Stimulated activated CD4-positive, alpha-beta T cell treated with anti-CD3 and anti-CD28 coated beads, Interleukin-2, amount 100 ng/mL, for 48 hours (primary cell): ENCODE measurements at places on chromosomes 3 and 15.
A peak's percentile ranks its signal among the peaks of the same experiment; 100 is the strongest.

DNA sequence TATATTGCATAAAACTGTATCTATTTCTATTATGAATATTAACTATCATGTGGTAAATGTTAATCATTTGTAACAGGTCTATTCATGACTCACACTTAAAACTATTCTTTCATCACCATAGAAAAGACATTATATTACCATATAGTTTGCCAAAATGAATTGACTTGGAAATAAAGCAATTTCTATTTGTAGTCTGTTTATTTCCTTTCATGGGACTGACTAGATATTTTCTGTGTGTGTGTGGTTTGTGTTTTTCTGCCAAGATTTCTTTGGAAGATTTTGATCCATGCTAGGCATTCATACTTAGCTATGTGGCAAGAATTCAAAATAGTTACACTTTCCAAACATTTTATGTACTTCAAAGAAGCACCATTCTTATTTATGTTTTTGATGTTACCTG, 522.5 kb upstream of the AGTR1 start:
- no peak for DNase-seq

- no peak for DNase-seq
These were observed 123.8 kb downstream of the C3orf70 start for GRCh38 chr3:185029086-185029485.

DNA sequence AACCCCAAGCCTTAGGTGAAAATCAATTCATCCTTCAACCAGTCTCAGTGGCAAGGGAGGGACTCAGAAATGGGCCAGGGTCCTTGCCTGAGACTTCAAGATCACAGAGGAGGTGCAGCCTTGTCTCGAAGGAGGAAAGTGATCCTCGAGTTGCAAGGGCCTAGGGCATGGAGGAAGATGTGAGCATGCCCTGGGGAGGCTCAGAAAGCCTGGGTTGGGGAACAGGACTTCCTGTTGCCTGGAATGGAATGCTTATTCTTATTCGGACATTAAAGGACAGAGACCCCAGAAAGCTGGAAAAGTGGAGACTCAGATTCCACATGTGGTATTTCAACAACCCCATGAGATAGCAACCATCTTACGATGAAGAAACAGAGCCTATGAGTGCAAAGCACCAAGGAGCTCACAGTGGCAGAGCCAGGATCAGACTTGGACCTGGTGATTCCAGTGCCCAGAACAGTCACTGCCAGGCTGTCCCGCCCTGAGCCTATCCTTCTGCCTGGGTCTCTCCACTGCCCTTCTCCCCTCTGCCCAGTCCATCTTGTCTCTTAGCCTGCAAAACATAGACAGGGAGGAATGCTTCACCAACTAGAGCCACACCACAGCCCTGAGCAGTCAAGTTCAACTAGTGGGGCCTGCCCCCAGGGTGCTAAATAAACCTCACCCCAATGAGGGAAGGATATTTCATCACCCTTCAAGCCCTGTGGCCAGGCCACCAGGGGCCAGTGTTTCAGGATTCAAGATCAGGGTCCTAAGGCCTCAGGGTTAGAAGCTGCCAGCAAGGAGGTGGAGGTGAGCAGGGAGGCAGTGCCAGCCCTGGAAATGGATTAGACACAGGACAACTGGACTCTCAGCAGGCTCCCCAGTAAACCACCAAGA, 21.9 kb downstream of the DAPK2 start:
- DNase-seq, result no peak

DNA sequence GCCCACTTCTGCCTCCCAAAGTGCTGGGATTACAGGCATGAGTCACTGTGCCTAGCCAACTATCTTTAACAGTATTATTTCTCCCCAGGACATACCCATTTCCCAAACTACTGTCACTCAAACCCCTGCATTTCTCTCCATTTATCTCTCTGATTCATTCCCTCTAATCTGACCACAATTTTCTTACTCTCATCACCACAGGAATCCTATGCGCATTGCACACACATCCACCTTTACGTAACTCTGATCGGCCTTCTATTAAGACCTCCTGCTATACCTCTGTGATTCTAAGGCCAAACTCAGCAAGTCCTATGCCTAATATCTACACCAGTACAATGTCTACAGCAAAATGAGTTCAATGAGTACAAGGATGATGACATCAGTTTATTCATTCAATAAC, 235.0 kb downstream of the ULK4 start:
- DNase-seq, result no peak

DNA sequence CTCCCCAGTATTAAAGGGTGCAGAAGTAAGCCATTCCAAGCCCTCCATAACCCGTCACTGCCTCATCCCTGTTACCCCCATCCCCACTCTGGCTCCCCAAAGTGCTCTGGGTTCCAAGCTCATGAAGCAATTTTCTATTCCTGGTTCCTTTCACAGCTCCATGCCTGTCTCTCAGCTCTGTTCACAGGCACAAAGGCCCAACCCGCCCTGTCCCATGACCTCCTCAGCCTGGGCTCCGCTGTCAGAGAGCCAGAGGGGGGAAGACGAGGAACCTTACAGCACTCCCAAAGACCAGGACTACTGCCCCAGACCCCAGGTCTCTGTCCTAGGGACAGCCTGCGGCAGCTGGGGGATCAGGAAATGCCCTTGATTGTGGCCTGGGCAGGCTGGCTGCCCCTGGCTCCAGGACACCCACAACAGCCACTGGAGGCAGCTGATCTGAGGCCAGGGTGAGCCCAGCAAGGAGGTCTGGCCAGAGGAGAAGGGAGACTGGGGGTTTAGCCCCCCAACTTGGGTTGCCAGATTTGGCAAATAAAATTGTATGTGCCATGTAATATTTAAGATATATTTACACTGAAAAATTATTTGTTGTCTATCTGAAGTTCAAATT, 43.2 kb upstream of the LINGO1 start:
- DNase-seq, result no peak

- DNase-seq, result no peak
These were observed 3.0 kb upstream of the GRAMD2A start for GRCh38 chr15:72200395-72201237.

GRCh38 chr15:59616379-59616778, 4.8 kb downstream of the GCNT3 start:
- no peak for DNase-seq

DNA sequence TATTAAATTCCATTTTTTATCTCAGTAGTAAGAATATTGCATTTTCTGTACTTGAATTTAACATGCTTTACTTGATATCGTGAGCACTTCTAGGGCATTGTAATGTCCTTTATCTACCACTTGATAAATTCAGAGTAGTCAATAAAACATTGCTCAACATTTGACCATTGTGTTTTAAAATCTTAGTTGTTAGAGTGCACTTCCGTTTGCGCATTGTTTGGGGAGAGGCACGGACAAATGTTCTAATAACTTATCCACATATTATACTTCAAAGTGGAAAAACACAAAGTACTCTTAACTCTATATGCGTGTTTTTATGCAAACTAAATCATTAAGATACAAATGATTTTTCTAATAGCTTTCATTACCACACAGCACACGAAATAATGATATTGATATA, 419 bp downstream of the FAM227B start:
- DNase-seq, result no peak

DNA sequence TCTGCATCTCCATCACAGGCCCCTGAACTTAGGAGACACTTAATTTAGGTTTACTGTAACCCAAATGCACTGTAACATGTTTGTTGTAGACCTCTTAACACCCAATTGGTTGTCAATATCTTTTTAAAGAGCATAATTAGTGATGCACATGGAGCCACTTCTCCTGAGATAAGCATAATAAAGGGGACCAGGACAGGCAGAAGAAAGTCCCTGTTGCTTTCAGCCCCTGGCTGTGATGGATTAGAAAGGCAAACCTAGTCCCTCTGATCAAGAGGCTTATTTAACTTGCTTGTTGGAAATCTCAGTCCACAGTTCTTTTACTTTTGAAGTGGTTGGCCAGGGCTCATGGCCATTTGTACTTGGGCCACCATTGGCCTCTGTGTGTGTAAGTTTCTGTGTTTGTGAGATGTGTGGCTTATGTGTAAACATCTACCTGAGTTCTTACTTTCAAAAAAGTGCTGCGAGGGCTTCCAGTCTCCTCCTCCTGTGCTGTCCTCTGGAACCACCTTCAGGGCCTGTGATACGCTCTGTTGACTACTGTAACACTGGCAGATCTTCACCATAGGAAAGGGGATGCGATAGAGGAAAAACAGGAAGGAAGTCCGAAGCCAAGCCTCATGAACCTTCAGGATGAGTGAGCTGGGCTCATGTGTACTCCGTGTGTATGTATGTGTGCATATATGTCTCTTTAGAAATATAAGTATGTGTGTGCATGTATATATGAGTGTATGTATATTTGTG, 136.2 kb downstream of the EPHB1 start:
- DNase-seq, result no peak

DNA sequence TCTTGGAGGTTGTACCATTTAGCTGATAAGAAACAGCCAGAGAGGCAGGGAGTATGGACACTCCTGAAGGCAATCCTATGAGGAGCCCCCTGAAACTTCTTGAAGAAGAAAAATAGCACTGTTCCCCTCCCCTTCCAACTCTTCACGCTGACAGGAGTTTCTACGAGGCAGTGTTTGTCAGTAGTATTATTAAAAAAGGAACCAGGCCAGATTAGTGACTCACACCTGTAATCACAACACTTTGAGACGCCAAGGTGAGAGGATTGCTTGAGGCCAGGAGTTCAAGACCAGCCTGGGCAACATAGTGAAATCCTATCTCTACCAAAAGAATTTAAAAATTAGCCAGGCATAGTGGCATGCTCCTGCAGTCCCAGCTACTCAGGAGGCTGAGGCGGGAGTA, 38.7 kb downstream of the WWTR1 start:
- DNase-seq, result no peak

GRCh38 chr15:77738441-77739302, 106.0 kb upstream of the LINGO1 start:
- DNase-seq, result no peak

GRCh38 chr15:50146632-50147031, 27.6 kb upstream of the ATP8B4 start:
- DNase-seq, result no peak

DNA sequence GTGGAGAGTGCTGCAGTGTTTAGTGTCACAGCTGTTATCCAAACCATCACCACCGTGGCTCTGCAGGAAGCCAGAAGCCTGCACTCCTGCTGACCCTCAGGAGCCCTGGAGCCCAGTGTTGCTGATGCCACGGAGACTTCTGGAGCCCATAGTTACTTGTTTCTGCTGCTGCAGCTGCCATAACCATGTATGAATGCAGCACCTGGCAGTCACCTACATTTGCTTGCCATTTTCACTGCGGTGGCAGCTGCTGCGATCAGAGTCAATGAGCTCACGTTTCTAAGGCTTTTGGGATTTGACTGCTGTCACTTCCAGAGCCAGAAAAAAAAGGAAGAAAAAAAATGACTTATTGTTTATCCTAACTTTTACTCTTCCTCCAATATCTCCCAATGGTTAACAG, 299.2 kb upstream of the THRB start:
- no peak for DNase-seq

GRCh38 chr3:20583648-20584047, 397.6 kb upstream of the SGO1 start:
- no peak for DNase-seq

DNA sequence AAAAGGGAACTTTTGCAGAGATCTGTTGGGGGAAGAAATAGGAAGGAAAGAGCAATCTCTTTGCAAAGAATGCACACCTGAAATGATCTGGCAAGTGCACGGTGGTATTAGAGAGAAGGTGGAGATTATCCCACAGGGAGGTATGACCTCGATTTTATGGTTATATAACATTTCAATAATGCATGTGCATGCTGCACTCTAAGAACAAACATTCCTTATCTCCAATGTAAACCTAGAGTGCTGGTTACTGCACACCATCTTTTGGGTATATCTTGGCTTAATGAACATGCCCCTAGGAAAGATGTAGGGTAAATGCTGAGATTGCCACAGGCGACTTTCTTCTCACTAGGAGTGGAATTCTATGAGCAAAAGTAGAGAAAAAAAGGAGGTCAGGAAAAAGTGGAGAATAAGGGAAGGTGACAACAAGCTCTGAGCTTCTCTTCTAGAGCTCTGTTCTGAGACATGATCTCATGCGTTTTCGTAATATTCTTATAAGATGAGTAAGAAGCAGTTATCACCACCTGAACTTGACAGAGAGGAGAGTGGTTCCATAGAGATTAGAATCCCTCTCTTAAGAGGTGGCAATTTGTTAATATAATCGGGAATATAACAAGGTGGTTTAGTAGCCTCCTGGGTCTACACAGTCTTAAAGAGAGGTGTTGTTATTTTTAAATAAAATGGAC, 117.5 kb upstream of the TMC3 start:
- no peak for DNase-seq

GRCh38 chr3:46383211-46383950, 12.6 kb downstream of the CCR5 start:
- DNase-seq, result no peak

- peak; percentile 7 for DNase-seq
These were observed 43.1 kb upstream of the SLC25A36 start for GRCh38 chr3:140898340-140899180.

DNA sequence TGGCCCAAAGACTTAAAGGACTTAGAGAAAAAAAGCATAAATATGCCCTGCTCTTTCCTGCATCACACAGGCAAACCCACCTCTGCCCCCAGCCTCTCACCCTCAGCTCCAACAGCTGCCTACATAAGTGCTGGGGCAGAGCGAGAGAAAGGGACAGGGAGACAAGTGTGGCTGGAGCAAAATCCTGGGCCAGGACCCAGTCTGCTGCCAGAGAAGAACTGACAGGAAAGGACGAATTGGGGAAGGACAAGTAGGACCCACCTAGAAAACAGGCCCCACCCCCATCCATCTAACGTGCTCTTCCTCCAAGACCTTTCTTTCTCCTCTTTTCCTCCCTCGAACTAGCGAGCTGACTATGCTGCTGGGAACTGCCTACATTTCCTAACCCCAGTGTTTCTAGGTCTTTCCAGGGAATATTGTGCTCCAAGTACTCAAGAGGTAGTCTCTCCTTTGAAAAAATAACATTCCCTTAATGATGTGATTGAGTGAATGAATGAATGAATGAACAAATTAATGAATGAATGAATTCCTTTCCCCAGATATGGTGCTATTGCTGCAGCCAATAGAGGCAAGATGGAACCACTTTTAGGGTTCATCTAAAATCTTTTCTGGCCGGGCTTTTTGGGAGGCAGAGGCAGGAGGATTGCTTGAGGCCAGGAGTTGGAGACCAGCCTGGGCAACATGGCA, 18.4 kb downstream of the IGDCC4 start:
- no peak for DNase-seq

- DNase-seq, result no peak
These were observed 100.2 kb upstream of the PTX3 start for GRCh38 chr3:157336252-157337009.

- DNase-seq, result peak; percentile 72
These were observed 101.1 kb downstream of the DAPK2 start for GRCh38 chr15:63945007-63945788.

DNA sequence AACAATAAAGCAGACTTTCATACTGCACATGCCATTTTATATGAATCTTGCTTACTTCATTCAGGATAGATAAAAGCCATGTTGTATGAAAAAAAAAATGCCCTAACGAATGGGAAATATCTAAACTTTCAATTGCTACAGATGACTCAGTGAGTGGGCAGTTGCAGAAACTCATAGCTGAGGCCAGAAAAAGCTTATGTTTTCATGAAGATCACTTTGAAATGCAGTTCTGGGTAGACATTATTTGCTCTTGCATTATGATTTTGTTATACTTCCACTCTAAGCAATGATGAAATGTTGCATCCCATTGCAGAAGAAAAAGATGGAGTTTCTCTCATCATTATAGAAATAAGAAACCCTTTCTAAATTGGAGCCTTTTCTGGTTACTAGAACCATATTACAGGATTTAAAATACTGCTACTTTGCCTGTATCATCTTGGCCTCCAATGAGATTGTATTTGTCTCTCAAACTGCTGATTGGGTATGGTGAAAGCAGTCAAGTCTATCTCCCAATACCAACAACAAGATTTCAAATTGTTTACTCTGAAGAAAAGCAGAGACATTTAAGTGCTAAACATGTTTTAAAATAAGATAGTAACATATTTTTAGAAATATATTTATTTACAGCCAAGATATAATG, 17.0 kb downstream of the PEAK1 start:
- no peak for DNase-seq
